ENCODE measurements at places on chromosomes 2 and 18. TPM values are rescaled to one million over a fixed set of nuclear protein-coding genes. Genes with fewer than 3 reads are reported as not detected.

The BCL11A gene
- total RNA-seq: 7.6 TPM

The LYPD1 gene
- 6.6 TPM for total RNA-seq

The KCNG2 gene
- 0.80 TPM for total RNA-seq

The DUSP2 gene
- 7.3 TPM for total RNA-seq

The RAB17 gene
- total RNA-seq: 48.0 TPM

The FNDC4 gene
- 6.9 TPM for total RNA-seq

The CLK1 gene
- total RNA-seq: 516 TPM

The CXCR4 gene
- total RNA-seq: 23.6 TPM

The CPLX4 gene
- total RNA-seq: not detected

The TMEFF2 gene
- not detected for total RNA-seq

The PRSS56 gene
- total RNA-seq: not detected

The LHCGR gene
- 0.12 TPM for total RNA-seq

The LONRF2 gene
- 4.4 TPM for total RNA-seq

The PLB1 gene
- total RNA-seq: 5.3 TPM

The ARHGAP15 gene
- total RNA-seq: 74.3 TPM

The TUBB8B gene
- total RNA-seq: not detected

The FKBP7 gene
- 53.3 TPM for total RNA-seq

The LTBP1 gene
- total RNA-seq: 46.1 TPM

The TRPM8 gene
- 0.03 TPM for total RNA-seq

The EIF2AK3 gene
- total RNA-seq: 23.3 TPM

The SLC23A3 gene
- 2.0 TPM for total RNA-seq

The NEURL3 gene
- total RNA-seq: 1.1 TPM

The SERPINB10 gene
- total RNA-seq: 0.64 TPM

The MLPH gene
- 295 TPM for total RNA-seq

The GALNT13 gene
- 1.4 TPM for total RNA-seq

The ANKRD44 gene
- total RNA-seq: 73.8 TPM

The TTC21B gene
- 146 TPM for total RNA-seq

The LINC00305 gene
- not detected for total RNA-seq

The SERPINB8 gene
- total RNA-seq: 5.7 TPM

The HOXD10 gene
- 0.54 TPM for total RNA-seq

The LYPD6B gene
- total RNA-seq: 12.4 TPM

The LIMS3 gene
- total RNA-seq: 3.3 TPM

The OR6B2 gene
- total RNA-seq: not detected

The RGPD8 gene
- 51.1 TPM for total RNA-seq

The HRH4 gene
- total RNA-seq: 0.54 TPM

The SCN9A gene
- total RNA-seq: 46.4 TPM

The NT5C1B gene
- total RNA-seq: not detected

The AAK1 gene
- 44.6 TPM for total RNA-seq

The CDK15 gene
- 0.11 TPM for total RNA-seq

The IMP4 gene
- total RNA-seq: 40.4 TPM

The CABYR gene
- total RNA-seq: 1.6 TPM

The RPL37A gene
- total RNA-seq: 2,015 TPM

The C1GALT1C1L gene
- 0.40 TPM for total RNA-seq

The TRABD2A gene
- total RNA-seq: 3.1 TPM

The GAREM2 gene
- total RNA-seq: 1.2 TPM

The VAMP5 gene
- total RNA-seq: 68.8 TPM

The GREB1L gene
- total RNA-seq: 0.28 TPM

The RAPH1 gene
- total RNA-seq: 60.5 TPM

The ACVR1 gene
- total RNA-seq: 38.3 TPM

The OSR1 gene
- 21.3 TPM for total RNA-seq

The CCDC148 gene
- 4.2 TPM for total RNA-seq

The SERPINB5 gene
- total RNA-seq: 0.37 TPM

The ALK gene
- 0.25 TPM for total RNA-seq

The CIDEA gene
- 1.2 TPM for total RNA-seq

The KYNU gene
- total RNA-seq: 18.7 TPM

The PID1 gene
- total RNA-seq: 41.3 TPM

The CAPN10 gene
- 42.9 TPM for total RNA-seq

The SERPINB3 gene
- not detected for total RNA-seq

The HOXD13 gene
- total RNA-seq: not detected

All from lung (tissue), 17 donors.